ENCODE measurements at places on chromosomes 2 and 18. TPM values are rescaled to one million over a fixed set of nuclear protein-coding genes. Genes with fewer than 3 reads are reported as not detected.

DNA sequence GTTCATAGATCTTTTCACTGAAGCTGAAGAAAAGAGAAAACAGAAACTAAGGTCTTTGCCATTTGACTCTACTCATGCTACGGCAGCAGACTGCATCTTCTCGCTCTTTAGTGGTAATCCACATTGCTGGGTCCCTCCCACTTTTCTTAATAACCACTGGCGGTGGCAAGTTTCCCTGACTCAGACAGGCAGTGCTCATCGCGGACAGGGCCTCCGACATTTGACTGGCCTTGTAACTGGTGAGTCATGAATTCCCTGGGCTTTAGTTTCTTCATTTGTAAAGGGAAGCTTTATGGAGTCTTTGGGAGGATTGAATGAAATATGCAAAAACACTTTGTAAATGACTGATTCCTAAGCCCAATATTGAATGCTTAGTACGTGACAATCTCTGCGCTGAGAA, 238.2 kb upstream of the RBBP8 start:
- no peak overlapping the region for H3K4me3 ChIP-seq
- no peaks in the 10 kb centered on the region for H3K27me3 ChIP-seq
- DNase-seq = no peak
- H3K36me3 ChIP-seq = no peaks in the 10 kb centered on the region
- H3K4me1 ChIP-seq = no peaks in the 10 kb centered on the region

GRCh38 chr2:29016504-29016903, 35.4 kb downstream of the TOGARAM2 start:
- H3K36me3 ChIP-seq = peaks cover 5% of the 10 kb centered on the region
- no peak for DNase-seq
- H3K27me3 ChIP-seq = no peaks in the 10 kb centered on the region
- H3K4me1 ChIP-seq = peaks cover 52% of the 10 kb centered on the region

- no peaks in the 10 kb centered on the region for H3K27me3 ChIP-seq
- H3K4me3 ChIP-seq = no peak overlapping the region
- H3K4me1 ChIP-seq = peaks cover 16% of the 10 kb centered on the region
- DNase-seq = no peak
- peaks cover 2% of the 10 kb centered on the region for H3K36me3 ChIP-seq
These were observed 24.7 kb upstream of the HNRNPLL start for GRCh38 chr2:38627391-38627790.

DNA sequence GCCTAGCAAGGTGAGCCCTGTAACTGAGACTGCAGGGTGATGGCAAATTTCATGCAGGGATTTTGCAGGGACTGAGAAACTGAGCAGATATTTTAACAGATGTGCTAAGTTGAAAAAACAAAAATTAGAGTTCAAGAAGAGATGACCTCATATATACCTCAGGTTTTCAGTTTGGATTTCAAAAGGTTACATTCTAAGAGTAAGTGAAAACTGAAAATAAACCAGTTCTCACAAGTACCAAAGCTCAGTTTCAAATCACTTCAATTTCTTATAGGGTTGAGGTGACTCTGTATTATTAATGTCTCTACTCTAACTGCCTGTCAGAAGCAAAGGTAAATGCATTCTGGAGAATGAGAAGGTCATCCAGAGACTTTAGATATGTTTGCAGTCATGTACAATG, 237.4 kb upstream of the VRK2 start:
- no peaks in the 10 kb centered on the region for H3K4me1 ChIP-seq
- H3K27me3 ChIP-seq = no peaks in the 10 kb centered on the region
- H3K36me3 ChIP-seq = no peaks in the 10 kb centered on the region
- H3K4me3 ChIP-seq = no peak overlapping the region
- H3K27ac ChIP-seq = no peak overlapping the region

DNA sequence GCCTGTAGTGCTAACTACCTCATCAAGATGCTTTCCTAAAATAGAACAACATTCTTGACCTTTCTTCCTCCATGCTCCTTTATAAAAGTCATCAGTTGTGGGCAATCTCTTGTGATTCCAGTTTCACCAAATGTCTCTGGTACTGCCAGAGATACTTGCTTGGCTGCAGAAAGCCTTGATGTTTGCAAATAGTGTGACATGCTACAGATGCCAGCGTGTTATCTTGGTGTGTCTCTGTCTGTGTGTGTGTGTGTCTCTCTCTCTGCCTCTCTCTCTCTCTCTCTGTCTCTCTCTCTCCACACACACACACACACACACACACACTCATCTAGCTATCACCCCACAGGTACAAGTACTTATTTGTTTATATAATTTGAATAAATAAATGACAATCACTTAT, 146.9 kb downstream of the CCDC102B start:
- no peaks in the 10 kb centered on the region for H3K4me1 ChIP-seq
- H3K36me3 ChIP-seq = no peaks in the 10 kb centered on the region
- no peak overlapping the region for H3K4me3 ChIP-seq
- H3K27me3 ChIP-seq = no peaks in the 10 kb centered on the region
- no peak for DNase-seq
- H3K27ac ChIP-seq = no peak overlapping the region

- H3K4me3 ChIP-seq = no peak overlapping the region
- H3K4me1 ChIP-seq = no peaks in the 10 kb centered on the region
- H3K36me3 ChIP-seq = no peaks in the 10 kb centered on the region
- H3K27ac ChIP-seq = no peak overlapping the region
These were observed 24.3 kb upstream of the CDH20 start for GRCh38 chr18:61308795-61309393.

- peaks cover 59% of the 10 kb centered on the region for H3K4me1 ChIP-seq
- peaks cover 53% of the 10 kb centered on the region for H3K36me3 ChIP-seq
- H3K4me3 ChIP-seq = peak overlapping the region; percentile 99
- peak overlapping the region; percentile 94 for H3K27ac ChIP-seq
- no peaks in the 10 kb centered on the region for H3K27me3 ChIP-seq
These were observed 2.4 kb downstream of the ITGA4 start for GRCh38 chr2:181459621-181460021.

DNA sequence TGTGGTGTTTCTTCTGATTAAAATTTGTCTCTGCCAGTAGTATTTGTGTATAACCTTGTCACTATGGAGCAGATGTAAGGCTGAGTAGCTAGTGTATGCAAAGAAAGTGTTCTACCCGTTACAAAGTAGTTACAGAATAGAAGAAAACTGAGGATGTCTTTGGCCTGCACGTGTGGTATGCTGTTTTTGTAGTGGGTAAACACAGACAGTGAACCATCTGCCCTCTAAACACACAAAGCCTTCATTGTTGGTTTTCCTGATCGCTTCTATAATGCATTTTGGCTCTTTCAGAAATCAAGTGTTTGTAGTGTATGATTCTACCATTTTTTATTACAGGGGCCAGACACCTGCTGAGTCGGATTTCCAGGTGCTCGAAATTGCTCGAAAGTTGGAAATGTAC, 61.5 kb downstream of the FARP2 start:
- no peaks in the 10 kb centered on the region for H3K27me3 ChIP-seq
- no peak overlapping the region for H3K27ac ChIP-seq
- DNase-seq = no peak
- H3K4me3 ChIP-seq = no peak overlapping the region
- peaks cover 22% of the 10 kb centered on the region for H3K36me3 ChIP-seq
- no peaks in the 10 kb centered on the region for H3K4me1 ChIP-seq

DNA sequence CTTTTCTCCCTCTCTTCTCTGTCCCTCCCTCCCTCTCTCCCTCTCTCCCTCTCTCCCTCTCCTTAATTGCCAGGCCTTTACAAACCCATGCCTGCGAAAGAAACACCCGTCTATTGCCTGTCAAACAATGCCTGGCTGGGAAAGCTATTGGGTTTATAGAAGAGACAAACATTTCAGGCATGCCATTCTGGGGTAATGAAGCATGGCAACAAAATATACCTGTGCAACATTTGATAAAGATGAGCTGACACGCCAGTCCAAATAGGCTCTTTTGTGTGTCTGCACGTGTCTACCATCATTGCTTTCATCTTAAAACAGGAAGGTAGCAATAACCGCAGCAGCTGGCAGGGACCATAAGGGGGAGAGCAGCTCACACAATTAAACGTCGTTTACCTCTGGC, 282.1 kb downstream of the ZNF516 start:
- H3K27me3 ChIP-seq = peaks cover 17% of the 10 kb centered on the region
- no peaks in the 10 kb centered on the region for H3K36me3 ChIP-seq
- no peak overlapping the region for H3K27ac ChIP-seq
- no peak for DNase-seq

DNA sequence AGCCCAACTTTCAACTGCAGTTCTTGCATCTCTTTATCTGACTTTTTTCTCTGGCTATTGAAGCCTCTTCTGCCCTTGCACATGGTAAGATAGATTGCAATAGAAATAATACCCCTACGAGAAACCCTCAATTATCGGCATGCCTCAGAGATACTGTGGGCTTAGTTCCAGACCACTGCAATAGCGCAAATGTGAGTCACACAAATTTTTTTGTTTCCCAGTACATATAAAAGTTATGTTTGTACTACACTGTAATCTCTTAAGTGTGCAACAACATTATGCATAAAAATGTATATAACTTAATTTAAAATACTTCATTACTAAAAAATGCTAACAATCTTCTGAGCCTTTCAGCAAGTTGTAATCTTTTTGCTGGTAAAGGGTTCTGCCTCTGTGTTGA, 124.7 kb downstream of the PDE1A start:
- no peak overlapping the region for H3K27ac ChIP-seq
- no peaks in the 10 kb centered on the region for H3K4me1 ChIP-seq
- no peaks in the 10 kb centered on the region for H3K36me3 ChIP-seq
- H3K4me3 ChIP-seq = no peak overlapping the region

GRCh38 chr2:75645643-75646042, 940 bp upstream of the MRPL19 start:
- no peak for DNase-seq
- H3K4me3 ChIP-seq = no peak overlapping the region
- H3K36me3 ChIP-seq = peaks cover 13% of the 10 kb centered on the region
- H3K27me3 ChIP-seq = no peaks in the 10 kb centered on the region
- H3K4me1 ChIP-seq = peaks cover 18% of the 10 kb centered on the region
- H3K27ac ChIP-seq = no peak overlapping the region

- H3K4me1 ChIP-seq = peaks cover 57% of the 10 kb centered on the region
- peaks cover 2% of the 10 kb centered on the region for H3K36me3 ChIP-seq
- peak; percentile 71 for DNase-seq
- peak within 1 kb of the TSS; percentile 98 for H3K27ac ChIP-seq
These were observed at the start of gene GPR55 for GRCh38 chr2:230924470-230925341. Gene GPR55, minus strand, starts transcription at chr2:230925242. Its CDS starts 14,280 bp downstream, at chr2:230910962.

GRCh38 chr18:9201224-9201623, 64.6 kb downstream of the ANKRD12 start:
- peaks cover 7% of the 10 kb centered on the region for H3K36me3 ChIP-seq
- H3K27ac ChIP-seq = no peak overlapping the region
- no peaks in the 10 kb centered on the region for H3K4me1 ChIP-seq

GRCh38 chr2:68849579-68850030, 21.6 kb downstream of the BMP10 start:
- H3K27me3 ChIP-seq = peaks cover 25% of the 10 kb centered on the region
- H3K4me3 ChIP-seq = no peak overlapping the region
- no peaks in the 10 kb centered on the region for H3K36me3 ChIP-seq
- no peak for DNase-seq

GRCh38 chr2:107197594-107198294, 311.8 kb upstream of the ST6GAL2 start:
- no peaks in the 10 kb centered on the region for H3K36me3 ChIP-seq
- no peak overlapping the region for H3K27ac ChIP-seq
- DNase-seq = no peak

GRCh38 chr2:189553504-189554088, 27.0 kb downstream of the SLC40A1 start:
- no peaks in the 10 kb centered on the region for H3K27me3 ChIP-seq
- H3K4me1 ChIP-seq = peaks cover 3% of the 10 kb centered on the region
- no peaks in the 10 kb centered on the region for H3K36me3 ChIP-seq

GRCh38 chr2:201471732-201472393, 20.3 kb downstream of the STRADB start:
- DNase-seq = no peak
- peaks cover 2% of the 10 kb centered on the region for H3K4me1 ChIP-seq
- no peaks in the 10 kb centered on the region for H3K27me3 ChIP-seq

GRCh38 chr18:54647176-54647575, 56.1 kb downstream of the DYNAP start:
- H3K4me1 ChIP-seq = no peaks in the 10 kb centered on the region
- H3K27ac ChIP-seq = no peak overlapping the region
- DNase-seq = no peak
- H3K36me3 ChIP-seq = no peaks in the 10 kb centered on the region

DNA sequence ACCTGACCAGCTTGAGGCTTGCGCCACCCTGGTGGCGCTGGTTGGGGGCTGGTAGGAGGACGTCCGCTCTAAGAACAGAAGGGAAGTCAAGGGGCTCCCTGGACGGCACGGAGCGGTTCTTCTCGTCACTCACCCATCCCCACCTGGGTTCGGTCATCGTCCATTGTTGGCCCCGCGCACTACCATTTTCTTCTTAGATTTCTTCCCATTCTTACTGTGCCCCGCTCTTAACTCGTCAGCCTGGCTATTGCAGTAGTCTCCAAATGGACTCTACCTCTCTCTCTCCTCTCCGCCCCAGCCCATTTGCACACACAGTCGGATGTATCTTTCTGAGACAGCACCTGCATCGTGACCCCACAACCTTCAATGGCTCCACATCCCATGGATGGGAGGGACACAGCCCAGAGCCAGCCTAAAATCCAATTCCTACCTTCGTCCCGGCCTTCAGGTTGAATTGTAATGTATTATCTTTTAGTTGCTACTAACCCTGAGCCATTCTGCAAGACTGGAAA, 814 bp upstream of the RAB1A start:
- H3K27me3 ChIP-seq = peaks cover 2% of the 10 kb centered on the region
- no peak for DNase-seq
- peaks cover 3% of the 10 kb centered on the region for H3K36me3 ChIP-seq
- peaks cover 25% of the 10 kb centered on the region for H3K4me1 ChIP-seq
- peak overlapping the region; percentile 100 for H3K4me3 ChIP-seq

DNA sequence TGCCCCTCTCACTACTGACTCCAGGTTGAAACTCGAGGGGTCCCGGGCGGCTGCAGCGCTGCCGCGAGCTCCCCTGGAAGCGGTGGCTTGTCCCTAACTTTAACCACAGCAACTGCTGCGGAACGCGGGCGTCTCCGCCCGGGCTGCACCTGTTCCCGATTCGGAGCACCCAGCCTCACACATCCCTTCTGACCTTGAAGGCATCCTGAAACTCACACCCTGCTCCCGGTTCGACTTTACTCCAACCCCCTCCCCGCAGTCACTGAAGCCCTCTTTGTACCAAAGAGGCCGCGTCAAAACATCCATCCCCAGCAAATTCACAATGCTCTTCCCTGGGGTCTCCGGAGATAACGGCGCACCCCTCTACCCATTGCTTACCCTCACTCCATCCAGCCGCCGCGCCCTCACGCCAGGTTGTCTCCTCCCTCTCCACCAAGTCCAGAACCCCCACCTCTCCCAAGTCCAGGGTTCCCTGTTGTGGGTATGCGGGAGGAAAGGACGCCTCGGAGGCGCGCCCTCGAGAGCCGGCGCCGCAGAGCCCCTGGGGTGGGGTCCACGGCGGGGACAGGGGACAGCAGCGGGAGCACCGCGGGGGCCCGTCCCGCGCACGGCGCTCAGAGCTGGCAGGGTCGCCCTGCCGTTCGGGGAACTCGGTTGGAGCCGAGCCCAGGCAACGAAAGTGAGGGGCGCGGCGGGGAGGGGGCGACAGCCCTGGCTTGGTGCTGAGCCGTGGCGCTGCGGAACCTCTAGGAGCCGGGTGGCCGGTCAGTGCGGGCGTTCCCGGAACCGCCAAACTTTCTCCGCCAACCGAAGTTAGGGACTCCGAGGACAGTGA, 934 bp downstream of the MYO5B start:
- H3K36me3 ChIP-seq = no peaks in the 10 kb centered on the region
- H3K27me3 ChIP-seq = peaks cover 75% of the 10 kb centered on the region
- H3K4me1 ChIP-seq = peaks cover 6% of the 10 kb centered on the region
- no peak overlapping the region for H3K4me3 ChIP-seq

MBP gene
- 138 TPM for total RNA-seq

SLC19A3 gene
- total RNA-seq = not detected

GCG gene
- not detected for total RNA-seq

CROCC2 gene
- not detected for total RNA-seq

FAM124B gene
- 0.17 TPM for total RNA-seq

SERPINB12 gene
- total RNA-seq = not detected

BMP10 gene
- total RNA-seq = not detected

COL5A2 gene
- 2.3 TPM for total RNA-seq

GPR45 gene
- not detected for total RNA-seq

CYTIP gene
- 238 TPM for total RNA-seq

All from activated naive CD8-positive, alpha-beta T cell treated with anti-CD3 and anti-CD28 coated beads, Interleukin-2, amount 10 ng/mL, durations not matched to agents 7 days and 5 days (primary cell).